ENCODE measurements at places on chromosomes 7 and 10.

DNA sequence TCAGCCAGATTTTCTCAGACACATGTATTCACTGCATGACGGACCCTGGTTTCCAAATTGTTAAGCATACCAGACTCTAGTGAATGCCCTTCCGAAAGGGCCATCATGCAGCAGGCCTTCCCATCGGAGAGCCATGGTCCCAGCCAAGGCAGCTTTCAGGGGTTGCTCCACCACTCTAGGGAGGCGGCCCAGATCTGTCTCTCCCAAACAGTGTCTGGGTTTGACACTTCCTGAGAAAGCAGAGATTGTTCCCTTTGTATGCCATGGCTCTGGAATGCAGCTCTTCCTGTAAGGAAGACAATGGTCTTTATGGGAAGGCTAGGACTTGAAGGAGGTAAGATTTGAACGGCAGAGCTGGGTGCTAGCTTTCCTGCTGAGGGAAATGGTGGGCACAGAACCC lies 178.8 kb upstream of the BMPER start:
- DNase-seq, result no peak

DNA sequence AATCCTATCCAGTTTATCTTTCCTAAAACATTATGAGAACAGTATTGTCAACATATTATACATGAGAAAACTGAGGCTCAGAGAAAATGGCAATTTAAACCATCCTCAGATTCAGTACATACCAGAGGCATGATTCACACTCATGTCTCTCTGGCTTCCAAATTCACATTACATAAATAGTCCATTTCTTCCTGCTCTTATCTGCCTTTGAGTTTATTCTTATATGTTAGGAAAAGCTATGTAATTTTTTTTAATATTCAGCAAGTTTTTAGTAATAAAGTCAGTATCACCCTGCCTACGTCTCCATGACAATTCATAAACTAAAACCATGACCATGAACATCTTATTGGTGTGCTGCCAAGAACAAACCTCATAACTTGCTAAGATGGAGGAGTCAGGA lies 1260.2 kb upstream of the SORCS1 start:
- no peak for DNase-seq

GRCh38 chr7:108652886-108653285 lies 83.2 kb downstream of the DNAJB9 start:
- DNase-seq, result no peak

GRCh38 chr7:51802718-51803117 lies 486.1 kb upstream of the COBL start:
- no peak for DNase-seq

GRCh38 chr10:118500477-118501104 lies 94.9 kb downstream of the PRLHR start:
- no peak for DNase-seq

- peak; percentile 73 for DNase-seq
Measured at GRCh38 chr10:122236690-122237306, 34.3 kb upstream of the BTBD16 start.

GRCh38 chr10:108894402-108895301 lies 1028.7 kb downstream of the XPNPEP1 start:
- DNase-seq, result no peak

GRCh38 chr10:107554333-107554732 lies 389.8 kb upstream of the SORCS1 start:
- no peak for DNase-seq

GRCh38 chr7:1101563-1102431 lies 13.9 kb downstream of the GPER1 start:
- DNase-seq, result no peak

DNA sequence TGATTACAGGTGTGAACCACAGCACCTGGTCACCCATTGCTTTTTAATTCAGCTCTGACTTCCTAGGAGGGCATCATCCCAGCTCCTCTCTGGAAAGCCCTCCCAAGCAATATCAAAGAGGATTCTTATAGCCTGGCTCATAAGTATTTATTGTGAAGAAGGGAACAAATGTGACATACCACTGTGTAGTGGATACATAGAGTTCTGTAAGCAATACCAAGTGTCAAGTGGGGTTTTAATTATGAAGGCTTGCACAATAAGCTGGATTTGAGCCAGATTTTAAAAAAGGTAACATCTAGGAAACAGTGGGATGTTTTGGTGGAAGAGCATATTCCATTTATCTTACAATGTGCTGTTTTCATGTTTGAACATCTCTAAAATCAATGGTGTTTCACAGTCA lies 19.0 kb upstream of the PRTFDC1 start:
- no peak for DNase-seq

DNA sequence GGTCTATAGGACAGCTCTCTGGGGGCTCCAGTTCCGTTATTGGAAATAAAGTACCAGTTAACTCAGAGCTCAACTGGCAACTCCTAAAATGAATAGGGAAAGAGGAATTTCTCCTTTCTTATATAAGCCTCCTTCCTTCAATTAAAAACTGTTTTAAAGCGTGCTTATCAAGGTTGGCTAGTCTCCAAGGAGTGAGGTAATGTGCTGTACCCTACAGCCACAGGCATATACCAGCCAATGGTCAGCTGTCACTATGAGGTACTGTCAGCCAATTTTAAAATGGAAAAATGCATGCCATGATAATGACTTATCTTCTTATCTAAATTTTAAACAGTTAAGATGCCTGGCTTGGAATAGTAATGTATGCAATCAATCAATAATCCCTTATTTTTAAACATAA lies 76.2 kb downstream of the PLCE1 start:
- DNase-seq, result no peak

GRCh38 chr10:132360766-132361447 lies 28.9 kb downstream of the LRRC27 start:
- DNase-seq, result no peak

DNA sequence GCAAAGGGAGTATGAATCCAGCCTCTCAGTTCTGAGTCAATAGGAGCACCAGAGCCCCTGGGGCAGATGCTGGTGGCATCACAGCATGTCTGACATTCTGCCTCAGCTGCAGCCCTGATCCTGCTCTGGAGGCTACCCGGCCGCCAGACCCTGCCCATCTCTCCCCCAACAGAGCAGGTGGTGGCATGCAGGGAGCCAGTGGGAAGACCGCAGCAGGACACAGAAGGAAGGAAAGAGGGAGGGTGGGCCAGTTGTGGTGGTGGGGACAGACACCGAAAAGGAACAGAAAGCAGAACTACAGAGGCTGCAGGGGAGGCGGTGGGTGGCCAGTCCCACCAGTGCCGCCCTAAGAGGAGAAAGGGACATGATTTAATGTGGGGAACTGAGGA lies 35.3 kb downstream of the BLNK start:
- no peak for DNase-seq

DNA sequence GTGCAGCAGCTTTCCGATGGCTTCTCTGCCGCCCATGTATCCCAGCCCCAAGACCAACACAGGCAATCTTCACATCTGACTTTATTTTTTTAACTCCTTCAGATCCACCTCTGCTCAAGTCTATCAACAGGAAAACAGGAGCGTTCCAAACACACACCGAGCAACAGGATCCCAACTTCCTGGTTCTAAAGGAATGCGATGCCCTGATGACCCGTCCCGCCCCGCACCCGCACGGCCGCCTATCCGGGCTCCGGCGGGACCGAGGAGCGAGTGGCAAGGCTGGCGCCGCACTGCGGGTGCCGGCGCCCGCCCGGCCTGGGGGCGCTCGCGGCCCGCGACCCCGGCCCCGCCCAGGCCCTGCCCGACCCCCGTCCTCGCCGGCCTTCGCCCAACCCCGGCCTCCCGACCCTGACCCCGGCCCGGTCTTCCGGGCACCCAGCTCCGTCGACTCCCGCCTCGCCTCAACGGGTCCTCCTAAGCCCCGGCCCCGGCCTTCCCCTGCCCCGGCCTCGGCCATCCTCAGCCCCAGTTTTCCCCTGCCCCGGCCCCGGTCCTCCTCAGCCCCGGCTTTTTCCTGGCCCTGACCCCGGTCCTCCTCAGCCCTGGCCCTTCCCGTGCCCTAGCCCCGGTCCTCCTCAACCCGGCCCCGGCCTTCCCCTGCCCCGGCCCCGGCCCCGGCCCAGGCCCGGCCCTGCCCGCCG lies 730 bp downstream of the LARP4B start:
- no peak for DNase-seq

GRCh38 chr10:117673230-117674010 lies 130.9 kb downstream of the EMX2 start:
- no peak for DNase-seq

GRCh38 chr7:91323626-91324158 lies 59.5 kb downstream of the FZD1 start:
- no peak for DNase-seq

- DNase-seq, result no peak
Measured at GRCh38 chr10:105952153-105952552, 1212.4 kb downstream of the SORCS1 start.

DNA sequence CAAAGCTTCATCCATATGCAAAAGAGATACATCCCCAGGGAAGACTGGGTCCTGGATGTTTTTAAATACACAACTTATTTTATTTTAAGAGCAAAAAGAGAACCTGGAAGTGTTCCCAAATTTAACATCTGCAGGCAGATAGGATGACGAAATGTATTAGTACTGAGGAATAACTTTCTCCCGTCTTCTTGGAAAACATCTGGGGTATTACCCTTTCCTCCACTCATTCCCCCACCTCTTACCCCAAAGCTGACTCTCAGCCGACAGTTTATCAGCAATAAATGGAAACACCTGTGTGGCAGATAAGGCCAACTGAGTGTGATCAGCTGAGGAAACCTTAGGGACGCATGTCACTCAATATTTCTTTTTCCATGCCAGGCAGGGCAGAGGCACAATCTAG lies 435.6 kb upstream of the NPVF start:
- no peak for DNase-seq

DNA sequence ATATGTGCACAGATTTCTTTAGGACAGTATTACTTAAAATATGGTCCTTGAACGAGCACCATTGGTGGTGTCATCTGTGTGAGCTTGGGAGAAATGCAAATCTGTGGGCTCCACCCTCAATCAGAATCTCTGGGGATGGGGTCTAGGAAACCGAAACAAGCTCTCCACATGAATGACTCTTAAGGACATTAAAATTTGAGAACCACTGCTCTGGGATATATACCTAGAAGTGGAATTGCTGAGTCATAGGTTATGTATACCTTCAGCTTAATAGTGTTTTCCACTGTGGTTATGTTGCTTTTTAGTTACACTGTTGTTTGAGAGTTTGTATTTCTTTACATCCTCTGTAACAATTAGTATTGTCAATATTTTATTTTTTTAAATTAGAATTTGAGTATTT lies 24.0 kb downstream of the ZNRF2 start:
- no peak for DNase-seq

GRCh38 chr7:137354396-137354795 lies 10.9 kb upstream of the PTN start:
- DNase-seq, result no peak

DNA sequence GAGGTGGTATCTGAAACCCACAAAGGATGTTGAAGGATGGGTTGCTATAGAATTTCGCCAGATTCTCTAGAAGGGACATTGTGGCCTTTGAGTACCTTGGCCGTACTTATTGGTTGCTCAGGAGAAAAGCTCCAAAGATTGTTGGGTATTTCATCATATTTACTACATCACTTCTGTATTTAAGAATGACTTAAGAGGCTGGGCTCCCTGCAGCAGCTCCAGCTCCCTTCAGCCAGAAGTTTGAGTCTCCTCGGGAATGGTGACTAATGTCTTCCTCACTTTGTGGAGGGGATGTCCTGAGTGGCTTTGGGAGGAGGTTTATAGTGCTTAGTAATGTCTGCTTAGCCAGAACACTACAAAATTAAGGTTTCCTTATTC lies 18.1 kb downstream of the MINDY4 start:
- DNase-seq, result no peak

DNA sequence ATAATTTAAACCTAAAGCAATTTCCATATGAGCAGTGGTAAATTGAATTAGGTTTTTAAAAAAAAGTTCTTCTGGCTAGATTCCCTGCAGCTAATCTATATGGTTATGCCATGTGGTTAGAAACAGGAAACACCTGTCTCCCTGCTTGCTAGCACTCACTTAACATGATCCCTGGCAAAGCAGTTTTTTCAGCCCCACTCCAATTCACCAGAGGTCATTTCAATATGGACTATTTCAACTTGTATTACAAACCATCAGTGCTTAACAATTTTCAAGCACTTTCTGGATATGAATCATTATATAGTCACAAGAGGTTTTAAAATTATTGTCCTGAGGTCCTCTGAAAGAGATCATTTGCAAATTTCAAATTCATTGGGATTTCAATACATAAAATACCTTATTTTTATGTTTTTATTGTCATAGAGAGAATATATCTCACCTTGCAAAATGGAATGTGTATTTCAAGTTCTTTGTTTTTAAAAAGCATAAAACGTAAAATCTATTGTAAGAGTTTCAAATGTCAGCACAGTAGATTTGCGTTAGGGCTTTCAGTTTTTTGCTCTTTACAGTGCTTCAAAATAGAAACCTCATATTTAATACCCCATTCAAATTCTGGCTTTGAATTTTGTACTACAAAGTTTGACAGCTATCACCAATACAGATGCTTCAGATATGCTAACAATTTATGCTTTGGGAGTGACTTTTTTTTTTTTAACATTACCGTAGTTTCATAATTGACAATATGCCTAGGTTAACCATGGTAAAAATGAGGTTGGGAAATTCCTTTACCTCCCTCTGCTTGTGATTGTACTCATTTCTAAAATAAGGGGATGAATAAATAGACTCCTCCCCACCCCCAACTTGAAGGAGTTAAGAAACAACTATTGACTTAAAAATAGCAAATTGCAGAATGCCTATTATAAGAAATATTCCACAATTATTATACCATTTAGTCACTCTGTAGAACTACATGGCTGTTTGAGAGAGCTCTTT lies 117.5 kb upstream of the HGF start:
- no peak for DNase-seq

- DNase-seq, result no peak
Measured at GRCh38 chr10:84138478-84139125, 707 bp upstream of the GHITM start.

DNA sequence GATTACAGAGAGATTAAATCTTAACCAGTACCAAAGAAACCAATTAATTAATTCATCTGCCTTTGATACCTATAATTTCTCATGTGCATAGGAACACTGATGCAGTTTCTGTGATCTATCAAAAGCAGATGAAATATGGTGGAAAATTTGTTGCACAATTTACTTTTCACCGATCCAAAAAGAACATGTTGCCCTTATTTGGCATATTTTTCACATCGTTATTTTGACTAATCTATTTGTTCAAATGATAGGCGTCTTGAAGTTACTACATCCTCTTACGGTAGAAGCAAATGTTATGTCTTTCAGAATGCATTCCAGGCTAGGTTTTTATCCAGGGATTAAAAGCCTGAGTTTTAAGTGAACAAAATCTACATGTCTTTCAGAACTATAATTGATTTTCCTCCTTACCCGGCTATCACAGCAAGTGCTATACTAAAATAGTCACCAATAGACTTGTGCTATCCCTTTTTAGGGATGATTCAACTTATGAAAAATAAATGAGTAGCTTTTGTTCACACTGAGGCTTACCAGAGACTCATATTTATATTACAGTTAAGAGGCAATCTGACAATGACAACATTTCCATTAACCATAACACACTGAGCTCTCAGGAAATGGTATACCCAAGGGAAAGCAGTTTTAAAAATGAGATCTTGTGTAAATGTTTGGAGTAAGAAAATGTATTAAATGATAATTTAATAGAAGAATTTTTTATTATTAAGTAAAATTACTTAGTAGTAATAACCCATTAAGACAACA lies 16.8 kb upstream of the TES start:
- no peak for DNase-seq
